ENCODE measurements at places on chromosomes 5 and 9.

- DNase-seq, result no peak
These were observed 55.7 kb downstream of the GLIS3 start for GRCh38 chr9:4243877-4244812.

DNA sequence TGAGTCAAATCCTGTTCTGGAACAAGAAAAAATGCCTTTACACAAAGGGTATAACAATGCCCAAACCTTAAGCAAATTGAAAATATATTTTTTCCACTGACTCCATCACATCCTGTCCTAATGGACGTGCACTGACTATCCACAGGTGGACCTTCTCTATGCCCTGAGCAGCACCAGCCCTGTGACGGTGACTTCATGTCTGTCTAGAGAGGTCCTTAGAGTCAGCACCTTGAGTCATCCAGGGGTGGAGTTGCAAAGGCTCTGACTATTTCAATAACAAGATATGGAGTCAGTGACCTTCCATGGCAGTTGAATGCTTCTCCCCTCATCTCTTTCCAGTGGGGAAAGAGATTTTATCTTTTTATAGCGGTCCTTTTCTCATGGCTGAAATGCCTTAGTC, 78.0 kb downstream of the YIPF5 start:
- DNase-seq, result no peak

DNA sequence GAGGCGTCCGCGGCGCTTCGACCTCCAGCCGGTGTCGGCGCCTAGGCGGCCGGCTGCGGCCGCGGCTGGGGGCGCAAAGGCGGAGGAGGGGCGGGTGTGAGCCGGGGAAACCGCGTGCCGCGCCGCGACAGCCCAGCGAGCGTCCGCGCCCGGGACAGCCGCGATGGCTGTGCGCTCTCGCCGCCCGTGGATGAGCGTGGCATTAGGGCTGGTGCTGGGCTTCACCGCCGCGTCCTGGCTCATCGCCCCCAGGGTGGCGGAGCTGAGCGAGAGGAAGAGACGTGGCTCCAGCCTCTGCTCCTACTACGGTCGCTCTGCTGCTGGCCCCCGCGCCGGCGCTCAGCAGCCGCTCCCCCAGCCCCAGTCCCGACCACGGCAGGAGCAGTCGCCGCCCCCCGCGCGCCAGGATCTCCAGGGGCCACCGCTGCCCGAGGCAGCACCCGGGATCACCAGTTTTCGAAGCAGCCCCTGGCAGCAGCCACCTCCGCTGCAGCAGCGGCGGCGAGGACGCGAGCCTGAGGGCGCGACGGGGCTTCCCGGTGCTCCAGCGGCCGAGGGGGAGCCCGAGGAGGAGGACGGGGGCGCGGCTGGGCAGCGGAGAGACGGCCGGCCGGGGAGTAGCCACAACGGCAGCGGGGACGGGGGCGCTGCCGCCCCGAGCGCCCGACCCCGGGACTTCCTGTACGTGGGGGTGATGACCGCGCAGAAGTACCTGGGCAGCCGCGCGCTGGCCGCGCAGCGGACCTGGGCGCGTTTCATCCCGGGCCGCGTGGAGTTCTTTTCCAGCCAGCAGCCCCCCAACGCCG, 605 bp downstream of the CHSY3 start:
- peak; percentile 47 for DNase-seq

DNA sequence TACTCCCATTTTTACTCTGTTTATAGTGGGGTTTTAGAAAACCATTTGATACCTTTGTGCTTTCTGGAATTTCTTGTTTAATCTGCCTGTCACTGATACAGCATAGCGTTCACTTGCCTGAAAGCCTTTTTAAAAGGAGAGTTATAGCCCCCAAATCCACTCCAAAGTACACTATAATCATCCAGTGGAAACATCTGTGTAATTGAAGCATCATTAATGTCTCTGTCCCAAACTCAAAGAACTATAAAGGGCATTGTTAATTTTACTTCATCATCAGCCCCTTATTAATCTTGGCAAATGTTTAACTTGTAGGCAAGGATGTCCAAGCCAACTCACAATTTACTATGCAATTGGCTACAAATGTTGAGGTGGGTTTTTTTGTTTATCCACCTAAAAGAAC, 64.3 kb downstream of the TMEM252 start:
- no peak for DNase-seq

Data from lung (tissue), 17 donors.